ENCODE measurements at places on chromosomes 5 and 9.

DNA sequence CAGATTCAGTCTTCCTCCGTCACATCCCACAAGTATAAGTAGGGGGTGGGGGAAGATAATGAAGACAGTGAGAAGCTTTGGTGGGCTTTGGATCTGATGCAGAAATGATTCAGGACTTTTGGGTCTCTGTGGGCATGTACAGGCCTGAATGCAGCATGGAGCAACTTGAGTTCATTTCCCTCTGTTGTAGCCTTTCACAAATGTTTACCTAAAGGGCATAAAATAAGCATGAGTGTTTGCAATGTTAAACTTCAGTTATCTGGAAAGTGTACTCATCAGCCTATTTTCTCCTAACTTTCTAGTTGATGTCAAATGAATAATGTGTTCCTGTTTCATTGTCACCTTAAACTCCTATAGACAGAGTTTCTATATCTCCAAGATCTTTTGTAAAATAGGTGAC, 39.3 kb downstream of the GARNL3 start:
- no peak for DNase-seq

DNA sequence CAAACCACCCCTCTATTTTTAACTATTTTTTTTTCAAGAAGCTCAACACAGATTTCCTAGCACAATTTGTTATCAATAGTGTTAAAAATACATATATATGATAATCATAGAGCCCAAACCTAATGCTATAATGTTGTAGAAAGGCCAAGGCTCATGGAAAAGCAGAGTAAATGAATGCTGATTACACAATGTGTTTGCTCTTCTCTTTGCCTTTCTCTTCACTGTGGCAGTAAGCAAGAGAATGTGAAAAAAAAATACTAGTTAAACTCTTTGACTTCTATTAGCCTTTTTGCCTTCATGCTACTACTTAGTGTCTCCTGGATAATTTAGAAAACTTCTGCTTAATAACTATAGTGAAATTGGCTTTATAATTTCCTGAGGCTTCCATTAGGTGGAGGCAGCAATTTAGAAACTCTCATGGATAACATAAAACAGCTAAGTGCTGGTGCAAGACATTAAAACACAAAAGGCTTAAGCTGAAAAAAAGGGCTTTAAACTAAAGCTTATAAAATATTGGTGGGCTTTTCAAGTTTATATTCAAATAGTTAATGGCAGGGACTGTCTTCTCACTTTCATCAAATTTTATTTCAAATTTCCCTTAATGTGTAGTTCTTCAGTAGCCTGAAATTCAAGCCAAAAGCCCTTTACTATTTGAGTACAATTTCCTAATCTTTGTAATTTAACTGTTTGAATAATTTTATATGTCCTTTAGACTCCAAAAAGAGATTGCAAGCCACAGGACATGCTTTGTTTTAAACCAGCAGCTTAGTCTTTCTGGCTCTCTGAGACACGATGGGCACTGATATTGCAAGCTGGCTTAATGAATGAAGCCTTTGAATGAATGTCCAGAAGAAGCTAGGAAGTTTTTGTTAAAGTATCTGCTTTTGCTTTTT, 2031.8 kb upstream of the CDH6 start:
- no peak for DNase-seq

DNA sequence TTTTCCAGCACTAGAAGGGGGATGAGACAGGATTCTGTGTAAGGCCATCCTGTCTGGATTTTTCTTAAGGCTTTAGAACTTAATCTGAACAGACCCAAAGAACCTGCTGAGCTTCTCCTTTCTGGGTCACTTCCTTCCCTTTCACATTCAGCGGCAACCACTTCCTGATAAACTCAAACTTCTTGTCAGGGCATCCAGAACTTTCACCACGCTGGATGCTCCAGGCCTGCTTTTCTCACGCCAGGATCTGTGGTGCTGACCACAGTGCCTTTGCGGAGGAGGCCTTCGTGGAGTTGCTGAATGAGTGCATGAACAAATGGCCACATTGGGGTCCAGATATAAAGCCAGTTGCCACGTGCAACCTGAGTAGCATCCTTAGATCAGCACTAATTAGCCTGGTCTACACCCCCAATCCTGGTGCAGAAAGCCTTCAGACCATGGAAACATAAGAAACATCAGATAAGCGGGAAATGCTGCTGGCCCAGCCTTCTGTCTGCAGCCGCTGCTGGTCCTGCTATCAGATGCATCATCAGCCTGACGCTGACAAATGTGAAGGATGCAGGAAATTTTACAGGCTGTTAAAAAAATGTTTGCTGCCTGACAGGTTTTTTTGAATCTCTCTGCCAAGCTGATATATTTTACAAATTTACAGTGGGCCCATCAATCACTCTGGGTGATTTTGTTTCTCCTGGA, 75.3 kb upstream of the BARHL1 start:
- DNase-seq: no peak

- peak; percentile 81 for DNase-seq
Measured at GRCh38 chr9:136614372-136614922, 48.3 kb upstream of the EGFL7 start.

GRCh38 chr9:35308316-35308715, 146.5 kb downstream of the UNC13B start:
- DNase-seq: no peak

DNA sequence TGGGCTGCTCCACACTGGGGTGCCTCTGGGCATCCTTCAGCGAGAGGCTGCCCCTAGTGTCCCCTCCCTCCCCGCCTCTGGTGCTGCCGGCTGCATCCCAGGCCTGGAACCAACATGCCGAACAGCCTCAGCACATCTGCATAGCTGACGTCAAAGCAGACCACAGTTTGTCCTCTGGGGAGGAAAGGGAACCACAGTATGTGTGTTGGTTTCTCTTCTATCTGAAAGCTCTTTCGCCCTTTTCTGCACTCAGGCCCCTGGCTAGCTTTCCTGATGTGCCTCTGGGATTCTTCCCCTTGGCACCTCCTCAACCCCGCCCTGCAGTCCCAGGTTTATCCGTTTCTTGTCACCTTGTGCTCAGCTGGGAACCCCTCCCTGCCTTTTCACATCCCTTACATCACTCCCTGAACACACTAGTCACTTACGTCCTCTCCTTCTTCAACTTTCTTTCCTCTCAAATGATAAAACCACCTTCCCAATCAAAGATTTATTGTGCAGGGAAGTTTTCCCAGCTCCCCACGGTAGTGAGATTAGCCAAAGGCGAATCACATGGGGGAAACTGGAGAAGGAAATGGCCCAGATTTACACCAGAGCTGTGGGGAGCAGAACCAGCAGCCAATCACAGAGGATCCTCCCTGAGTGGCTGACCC, 35.5 kb upstream of the B4GALT1 start:
- peak; percentile 83 for DNase-seq

GRCh38 chr9:111375817-111376564, 46.0 kb upstream of the OR2K2 start:
- peak; percentile 55 for DNase-seq

DNA sequence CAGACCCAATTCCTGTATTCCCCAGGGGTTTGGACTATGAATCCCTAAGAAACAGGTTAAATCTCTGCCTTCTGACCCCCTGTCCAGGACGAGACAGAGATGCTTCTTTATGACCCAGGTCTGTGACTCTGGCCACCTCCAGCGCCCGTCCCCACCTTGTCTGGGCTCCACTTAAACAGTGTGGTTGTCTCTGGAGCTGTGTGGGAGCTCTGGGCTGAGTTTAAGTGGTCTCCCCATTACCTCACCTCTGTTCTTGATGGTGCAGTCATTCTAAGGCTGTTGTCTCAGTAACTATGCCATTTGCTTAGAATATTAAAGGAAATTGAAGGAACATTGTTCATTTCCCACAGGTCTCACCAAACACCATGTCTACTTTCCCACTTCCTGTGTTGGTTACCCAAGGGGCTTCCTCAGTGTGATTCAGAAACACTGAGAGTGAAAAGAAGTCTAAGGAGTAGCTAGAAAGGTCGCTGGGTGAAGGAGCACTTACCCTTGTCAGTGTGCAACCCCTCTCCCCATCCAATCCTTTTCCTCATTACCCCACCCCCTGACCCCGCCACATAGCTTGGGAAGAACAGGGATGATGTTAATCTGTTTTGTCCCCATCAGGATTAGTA, 127.8 kb upstream of the CKMT2 start:
- no peak for DNase-seq

DNA sequence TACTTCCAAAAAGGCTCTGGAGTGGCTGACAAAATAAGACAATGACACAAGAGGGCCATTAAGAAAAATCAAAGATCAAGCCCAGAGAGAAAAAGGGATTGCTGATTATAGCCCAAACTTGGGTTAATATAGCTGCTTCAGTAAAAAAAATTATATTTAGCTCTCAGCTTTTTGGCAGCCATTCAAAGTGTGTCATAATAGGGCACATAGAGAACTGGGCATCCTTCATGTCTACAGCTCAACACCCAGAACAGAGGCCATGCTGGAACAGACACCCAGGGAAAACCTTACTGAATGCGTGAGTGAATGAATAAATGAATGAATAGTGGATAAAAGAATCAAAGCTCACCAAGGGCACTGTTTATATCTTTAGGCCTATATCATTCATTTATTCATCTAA, 110.1 kb downstream of the SLIT3 start:
- DNase-seq: peak; percentile 69

GRCh38 chr9:28678097-28678496, 1104.8 kb upstream of the C9orf72 start:
- DNase-seq: no peak

DNA sequence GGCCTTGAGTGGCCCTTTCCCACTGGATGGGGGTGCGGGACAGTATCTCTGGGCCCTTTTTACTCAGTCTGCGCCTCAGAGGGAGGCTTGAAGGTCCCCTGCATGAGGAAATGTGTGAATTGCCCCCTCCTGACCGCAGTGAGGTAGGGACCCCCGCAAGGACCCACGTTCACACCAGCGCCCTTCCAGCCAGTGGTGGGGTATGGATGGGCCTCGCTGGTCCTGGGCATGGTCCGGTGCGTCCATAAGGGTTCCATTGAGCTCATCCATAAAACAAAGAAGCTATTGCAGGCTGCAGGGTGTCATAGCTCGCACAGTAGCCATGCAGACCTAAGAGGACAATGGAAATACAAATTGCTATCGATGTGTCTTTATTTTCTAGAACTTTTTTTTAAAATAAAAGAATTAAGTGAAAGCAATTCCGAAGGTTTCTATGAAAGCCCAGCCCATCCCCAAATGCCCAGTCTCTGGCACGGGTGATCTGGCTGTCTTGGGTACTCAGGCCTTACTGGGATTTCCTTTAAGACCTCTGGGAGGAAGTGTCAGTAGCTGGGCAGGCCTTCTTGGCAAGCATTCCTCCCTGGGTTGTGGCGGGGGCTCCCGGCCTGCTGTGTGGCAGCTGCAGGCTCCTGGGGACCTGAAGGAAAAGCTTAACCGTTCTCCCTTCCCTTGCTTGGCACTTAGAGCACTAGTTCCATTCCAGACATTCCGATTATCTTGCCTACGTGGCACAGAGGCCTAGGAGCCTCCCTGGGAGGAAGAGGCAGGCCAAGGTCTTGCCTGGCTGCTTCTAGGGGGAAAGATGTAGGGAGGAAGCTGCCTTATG, 1.5 kb upstream of the SEMA5A start:
- peak; percentile 69 for DNase-seq

Measured in amniotic epithelial cell (primary cell).